Progenitor cell of endocrine pancreas (in vitro differentiated cells): ENCODE measurements at places on chromosomes 7 and 10.

GRCh38 chr7:1591876-1592275 is 22.0 kb upstream of the PSMG3 start:
- H3K27ac ChIP-seq: no peak overlapping the region
- H3K4me1 ChIP-seq: no peaks in the 10 kb centered on the region
- H3K36me3 ChIP-seq: peaks cover 3% of the 10 kb centered on the region

GRCh38 chr10:70759781-70760180 is 25.4 kb downstream of the TBATA start:
- H3K4me3 ChIP-seq: no peak overlapping the region
- H3K27me3 ChIP-seq: peaks cover 6% of the 10 kb centered on the region
- no peak for DNase-seq
- H3K27ac ChIP-seq: no peak overlapping the region
- H3K36me3 ChIP-seq: no peaks in the 10 kb centered on the region

GRCh38 chr7:90276033-90276728 is 31.2 kb downstream of the CFAP69 start:
- DNase-seq: no peak
- no peaks in the 10 kb centered on the region for H3K27me3 ChIP-seq
- H3K27ac ChIP-seq: no peak overlapping the region

DNA sequence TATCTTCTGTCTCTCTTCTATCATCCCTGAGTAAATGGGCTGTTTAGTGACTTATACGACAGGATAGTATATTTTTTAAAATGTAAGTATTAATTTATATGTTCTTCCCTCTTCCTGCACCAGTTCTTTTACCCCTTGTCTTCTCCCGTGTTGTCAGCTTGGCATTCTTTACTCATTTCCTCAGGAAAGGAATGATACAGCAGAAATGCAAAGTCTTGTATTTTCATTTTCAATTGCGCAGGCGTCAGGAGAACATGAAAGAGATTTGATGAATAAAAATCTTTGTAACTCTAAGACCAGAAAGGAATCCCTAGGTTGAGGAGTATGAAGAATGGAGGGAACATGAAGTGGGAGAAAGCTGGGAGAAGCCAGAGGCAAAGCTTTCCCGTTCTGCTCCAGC is 18.8 kb upstream of the VPS41 start:
- H3K27me3 ChIP-seq: no peaks in the 10 kb centered on the region
- no peak for DNase-seq
- H3K4me3 ChIP-seq: no peak overlapping the region
- peaks cover 1% of the 10 kb centered on the region for H3K4me1 ChIP-seq
- no peak overlapping the region for H3K27ac ChIP-seq

- H3K36me3 ChIP-seq: peaks cover 3% of the 10 kb centered on the region
- no peaks in the 10 kb centered on the region for H3K27me3 ChIP-seq
- H3K4me3 ChIP-seq: no peak overlapping the region
- no peak overlapping the region for H3K27ac ChIP-seq
- H3K4me1 ChIP-seq: no peaks in the 10 kb centered on the region
- DNase-seq: no peak
Measured at GRCh38 chr10:101597091-101597900, 9.2 kb downstream of the DPCD start.
